Sciatic nerve (tissue), 2 donors: ENCODE measurements at places on chromosomes 5 and 9. TPM values are rescaled to one million over a fixed set of nuclear protein-coding genes. Genes with fewer than 3 reads are reported as not detected.

The TMEM215 gene
- 9.7 TPM for total RNA-seq

The WDR31 gene
- 4.6 TPM for total RNA-seq

The PCDHGB3 gene
- total RNA-seq = 9.7 TPM

The SYK gene
- 25.6 TPM for total RNA-seq

The INSL6 gene
- total RNA-seq = not detected

The RAB3C gene
- total RNA-seq = 6.1 TPM

The GABRA1 gene
- total RNA-seq = not detected

The CCNI2 gene
- total RNA-seq = 0.36 TPM

The WHRN gene
- 5.3 TPM for total RNA-seq

The SLC1A3 gene
- total RNA-seq = 19.4 TPM

The CMYA5 gene
- total RNA-seq = 8.4 TPM

The LRRC19 gene
- not detected for total RNA-seq

The SOX30 gene
- 0.13 TPM for total RNA-seq

The ADAMTS2 gene
- 25.3 TPM for total RNA-seq
